Right renal pelvis (tissue), 4 donors: ENCODE measurements at places on chromosomes 7 and 10. TPM values are rescaled to one million over a fixed set of nuclear protein-coding genes. Genes with fewer than 3 reads are reported as not detected.

RGR gene
- polyA plus RNA-seq = not detected

TMED4 gene
- 134 TPM for polyA plus RNA-seq

GFRA1 gene
- polyA plus RNA-seq = 25.9 TPM

OGDH gene
- 86.3 TPM for polyA plus RNA-seq

PRKAR2B gene
- polyA plus RNA-seq = 38.6 TPM

RBP3 gene
- polyA plus RNA-seq = 0.11 TPM

NFE2L3 gene
- 36.5 TPM for polyA plus RNA-seq

SNX8 gene
- polyA plus RNA-seq = 40.5 TPM

PVRIG gene
- 4.5 TPM for polyA plus RNA-seq

H2BK1 gene
- not detected for polyA plus RNA-seq

FFAR4 gene
- not detected for polyA plus RNA-seq

PNLIPRP2 gene
- not detected for polyA plus RNA-seq

AMPH gene
- 14.5 TPM for polyA plus RNA-seq

DRGX gene
- polyA plus RNA-seq = 0.07 TPM

TRIM73 gene
- polyA plus RNA-seq = 2.9 TPM
